ENCODE measurements at places on chromosomes 1 and 21.

DNA sequence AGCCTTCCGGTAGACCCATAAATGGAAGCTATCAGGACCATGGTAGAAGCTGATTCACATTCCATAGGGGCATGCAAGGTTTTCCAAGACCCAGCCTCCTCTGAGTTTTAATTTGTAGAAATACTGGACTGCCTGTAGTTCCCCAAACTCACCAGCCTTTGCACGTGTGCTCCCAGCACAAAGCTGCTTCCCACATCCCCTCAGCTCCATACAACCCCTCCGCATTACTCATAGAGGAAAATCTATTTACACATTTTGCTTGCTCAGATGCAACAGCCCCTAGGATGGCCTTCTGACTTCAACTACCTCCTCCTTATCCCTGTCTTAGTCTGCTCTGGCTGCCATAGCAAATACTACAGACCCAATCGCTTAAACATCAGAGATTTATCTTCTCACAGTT is 336.2 kb downstream of the SETD4 start:
- DNase-seq, result no peak

DNA sequence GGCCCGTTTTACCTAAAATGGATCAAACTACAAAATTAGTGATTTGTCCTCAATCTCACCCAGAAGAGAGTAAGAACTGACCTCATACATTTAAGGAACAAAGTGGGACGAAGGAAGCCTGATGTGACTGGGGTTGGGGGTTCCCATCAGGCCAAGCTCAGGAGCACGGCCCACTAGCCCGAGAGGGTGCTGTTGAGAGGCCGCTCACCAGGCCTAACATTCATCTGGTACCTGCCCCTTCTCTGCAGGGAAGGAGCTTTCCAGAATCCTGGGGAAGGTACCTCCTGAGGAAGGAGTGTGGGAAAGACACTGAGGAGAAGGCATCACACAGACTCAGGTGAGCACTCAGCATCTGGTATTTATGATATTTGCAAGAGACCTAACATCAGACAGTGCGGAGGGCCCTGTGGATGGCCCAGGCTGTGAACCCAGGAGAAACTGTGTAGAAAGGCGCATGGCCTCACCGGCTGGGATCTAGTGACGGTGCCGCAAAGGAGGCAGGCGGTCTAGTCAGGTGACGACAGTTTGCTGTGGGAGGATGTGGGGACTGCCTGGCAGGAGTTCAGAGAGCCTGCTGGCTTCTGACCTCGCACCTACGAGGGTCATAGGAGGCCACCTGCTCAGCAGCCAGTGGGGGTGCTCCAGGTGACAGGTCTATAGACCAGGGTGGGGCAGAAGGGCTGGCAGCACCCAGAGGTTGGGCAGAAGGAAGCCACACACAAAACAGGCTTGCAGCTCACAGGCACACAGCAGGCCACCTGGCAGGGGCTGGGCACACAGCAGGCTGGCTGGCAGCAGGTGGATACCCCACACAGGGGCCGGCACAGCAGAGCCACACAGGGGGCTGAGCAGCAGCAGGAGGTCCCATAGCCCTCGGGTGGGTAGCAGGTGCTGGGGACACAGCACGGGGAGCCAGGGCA is 543 bp downstream of the KRTAP12-4 start:
- DNase-seq, result peak; percentile 91

DNA sequence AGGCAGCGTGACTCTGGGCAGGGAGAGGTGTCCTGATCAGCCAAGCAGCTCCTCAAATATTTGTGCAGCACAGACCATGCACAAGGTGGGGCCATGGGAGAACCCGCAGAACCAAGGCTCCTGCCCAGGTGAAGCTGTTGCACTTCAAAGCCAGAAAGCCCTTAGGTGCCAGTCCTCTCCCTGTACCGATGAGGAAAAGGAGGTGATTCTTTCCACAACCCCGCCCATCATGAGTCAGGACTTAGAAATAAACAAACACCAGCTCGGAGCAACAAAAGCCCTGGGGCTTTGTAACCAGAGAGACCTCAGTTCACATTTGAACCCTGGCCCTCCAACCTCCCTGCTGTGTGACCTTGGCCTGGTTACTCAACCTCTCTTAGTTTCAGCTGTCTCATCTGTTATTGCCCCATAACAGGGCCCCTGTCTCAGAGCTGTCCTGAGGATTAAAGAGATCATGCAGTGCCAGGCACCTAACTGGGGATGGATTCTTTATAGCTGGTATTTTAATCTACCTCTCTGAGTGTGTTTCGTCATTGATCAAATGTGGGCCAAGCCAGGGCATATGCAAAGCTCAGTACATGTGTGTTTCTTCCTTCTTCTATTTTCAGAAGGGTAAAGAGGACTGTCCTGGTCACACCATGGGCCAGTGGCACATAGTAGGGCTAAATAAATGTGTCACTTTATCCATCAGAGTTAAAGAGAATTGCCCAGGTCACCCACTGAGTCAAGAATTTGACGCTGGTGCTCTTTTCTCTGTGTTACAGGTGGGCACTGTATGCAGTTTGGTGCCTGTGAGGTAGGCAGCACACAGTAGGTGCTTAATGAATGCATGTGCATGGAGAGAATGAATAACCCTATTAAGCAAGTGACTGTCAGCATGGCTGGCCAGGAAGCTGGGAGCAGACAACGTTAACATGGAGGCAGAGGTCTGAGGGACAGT is 1.4 kb downstream of the LDLRAD1 start:
- DNase-seq, result peak; percentile 34

GRCh38 chr1:96995351-96995750 is 273.8 kb downstream of the PTBP2 start:
- no peak for DNase-seq

DNA sequence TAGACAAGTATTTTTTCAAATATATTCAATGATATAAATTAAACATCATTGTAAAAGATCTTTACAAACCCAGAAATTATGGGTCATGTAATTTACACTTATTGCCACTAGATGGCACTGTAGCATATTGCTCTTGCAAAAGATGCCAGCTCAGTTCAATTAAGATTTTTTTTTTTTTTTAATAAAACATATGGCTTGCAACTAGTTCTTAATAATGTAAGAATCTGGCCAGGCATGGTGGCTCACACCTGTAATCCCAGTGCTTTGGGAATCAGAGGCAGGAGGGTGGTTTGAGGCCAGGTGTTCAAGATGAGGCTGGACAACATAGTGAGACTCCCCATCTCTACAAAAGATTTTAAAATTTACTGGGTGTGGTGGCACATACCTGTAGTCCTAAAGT is 49.4 kb upstream of the DESI2 start:
- peak; percentile 22 for DNase-seq

DNA sequence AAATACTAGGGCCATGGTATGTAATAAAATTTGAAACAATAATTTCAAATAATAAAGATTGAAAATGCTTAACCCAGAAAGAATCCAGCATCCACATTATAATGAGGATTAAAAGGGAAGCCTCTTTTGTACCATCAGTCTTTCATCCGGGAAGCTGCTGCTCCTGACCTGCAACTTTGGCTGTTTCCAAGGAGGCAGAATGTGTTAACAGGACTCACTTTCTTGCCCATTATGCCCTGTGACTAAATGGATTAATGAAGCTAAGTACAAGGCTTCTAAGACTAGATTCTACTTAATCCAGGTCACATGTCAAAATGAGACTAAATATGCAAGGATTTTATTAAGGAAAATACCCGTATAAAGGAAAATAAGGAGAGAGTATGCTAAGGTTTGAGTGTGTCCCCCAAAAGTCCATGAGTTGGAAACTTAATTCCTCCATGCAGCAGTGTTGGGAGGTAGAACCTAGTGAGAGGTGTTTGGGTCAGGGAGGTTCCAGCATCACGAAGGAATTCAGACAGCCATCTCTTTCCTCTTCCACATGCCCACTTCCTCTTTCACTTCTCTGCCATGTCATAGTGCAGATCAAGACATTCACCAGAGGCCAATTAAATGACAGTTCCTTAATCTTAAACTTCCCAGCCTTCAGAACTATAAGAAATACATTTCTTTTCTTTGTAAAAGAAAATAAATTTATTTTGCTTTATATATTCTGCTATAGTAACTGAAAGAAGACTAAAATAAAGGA is 27.7 kb downstream of the FMO2 start:
- no peak for DNase-seq

- DNase-seq, result no peak
Measured at GRCh38 chr1:217661407-217661806, 30.3 kb downstream of the SPATA17 start.

DNA sequence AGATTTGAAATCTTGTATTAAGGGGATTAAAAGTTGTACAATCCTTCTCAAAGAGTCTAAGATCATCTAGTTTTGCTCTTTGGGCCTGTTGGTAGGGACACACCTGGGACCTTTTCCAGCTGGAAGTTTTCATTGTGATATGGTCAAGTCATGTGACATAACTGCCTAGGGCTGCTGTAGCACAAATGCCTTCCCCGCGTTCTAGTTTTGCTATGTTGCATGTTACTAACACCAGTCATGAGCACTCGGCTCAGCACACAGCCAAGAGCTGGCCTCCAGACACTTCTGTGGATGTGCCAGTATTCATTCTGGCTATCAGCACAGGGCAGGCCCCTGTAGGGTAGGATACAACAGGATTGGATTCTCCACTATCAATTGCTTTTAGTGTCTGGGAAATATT is 14.6 kb upstream of the FLG2 start:
- DNase-seq, result no peak

DNA sequence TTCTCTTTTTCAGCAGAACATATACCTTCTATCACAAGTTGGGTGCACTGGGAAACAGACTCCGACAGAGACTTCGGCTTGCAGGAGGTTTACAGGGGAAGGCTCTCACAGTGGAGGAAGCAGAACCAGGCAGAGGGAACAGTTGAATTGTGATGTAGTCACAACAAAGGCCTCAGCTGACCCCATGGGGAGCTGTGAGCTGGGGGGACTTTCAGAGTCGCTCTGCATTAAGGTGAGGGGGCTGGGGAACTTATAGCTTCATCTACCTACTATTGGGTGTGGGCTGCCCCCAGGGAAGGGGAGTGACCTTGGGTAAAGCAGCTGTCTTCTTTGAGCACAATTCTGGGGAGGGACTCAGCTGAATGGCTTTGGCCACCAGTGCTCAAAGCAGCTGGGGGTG is 94.9 kb upstream of the POU3F1 start:
- no peak for DNase-seq

DNA sequence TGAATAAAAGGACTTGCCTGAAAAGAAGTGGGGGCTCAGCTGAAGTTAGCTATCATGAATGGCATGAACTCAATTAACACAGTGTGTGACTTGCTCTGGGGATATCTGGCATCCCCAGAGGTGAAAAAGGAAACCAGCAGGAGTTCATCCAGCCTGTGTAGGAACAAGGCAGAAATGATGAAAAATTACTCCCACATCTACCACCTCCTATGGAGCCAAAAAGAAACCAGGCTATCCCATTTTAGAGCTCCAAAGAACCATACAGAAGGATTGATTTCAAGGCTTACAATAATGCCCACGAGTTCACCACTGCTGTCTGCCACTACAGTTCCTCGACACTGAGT is 25.3 kb downstream of the TP53BP2 start:
- DNase-seq, result no peak

GRCh38 chr1:10168912-10169514 is 41.4 kb upstream of the KIF1B start:
- DNase-seq, result no peak

GRCh38 chr21:33914188-33914587 is 1.4 kb downstream of the ATP5PO start:
- DNase-seq, result no peak

GRCh38 chr1:39733161-39733560 is 5.5 kb upstream of the PPIE start:
- no peak for DNase-seq

- no peak for DNase-seq
Measured at GRCh38 chr1:151352021-151352718, 5.1 kb upstream of the RFX5 start.

- no peak for DNase-seq
Measured at GRCh38 chr1:248696774-248697173, 5.8 kb downstream of the OR14I1 start.

GRCh38 chr1:220751111-220751510 is 3.0 kb downstream of the MTARC2 start:
- DNase-seq, result no peak

GRCh38 chr1:197150336-197151005 is 4.0 kb upstream of the ASPM start:
- no peak for DNase-seq

DNA sequence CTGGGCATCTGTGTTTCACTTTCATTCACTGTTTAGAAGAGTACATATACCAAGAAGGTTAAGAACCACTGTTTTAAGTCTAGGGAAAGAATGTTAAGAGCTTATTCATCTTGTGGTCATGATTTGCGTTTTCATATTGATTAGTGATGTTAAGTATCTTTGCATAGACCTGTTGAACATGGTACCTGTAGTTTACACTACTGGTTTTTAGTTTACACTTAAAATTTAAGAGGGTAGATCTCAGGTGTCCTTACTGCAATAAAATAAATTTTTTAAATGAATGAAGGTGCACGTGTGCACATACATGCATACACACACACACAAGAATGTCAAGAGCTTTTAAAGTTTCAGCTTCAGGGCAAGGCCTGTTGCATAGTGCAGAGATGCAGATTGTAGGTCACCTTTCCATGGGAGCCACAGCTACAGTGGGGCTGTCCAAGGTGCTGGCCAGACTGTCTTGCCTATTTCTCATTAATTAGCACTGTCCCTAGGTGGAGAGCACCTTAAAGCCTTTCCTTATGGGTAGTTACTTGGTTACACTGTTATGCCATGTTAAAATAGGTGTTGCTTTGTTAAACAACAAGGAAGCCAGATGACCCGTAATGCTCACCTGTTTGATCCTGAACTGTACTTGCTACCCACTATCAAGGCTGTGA is 543.0 kb upstream of the DAB1 start:
- DNase-seq, result no peak

DNA sequence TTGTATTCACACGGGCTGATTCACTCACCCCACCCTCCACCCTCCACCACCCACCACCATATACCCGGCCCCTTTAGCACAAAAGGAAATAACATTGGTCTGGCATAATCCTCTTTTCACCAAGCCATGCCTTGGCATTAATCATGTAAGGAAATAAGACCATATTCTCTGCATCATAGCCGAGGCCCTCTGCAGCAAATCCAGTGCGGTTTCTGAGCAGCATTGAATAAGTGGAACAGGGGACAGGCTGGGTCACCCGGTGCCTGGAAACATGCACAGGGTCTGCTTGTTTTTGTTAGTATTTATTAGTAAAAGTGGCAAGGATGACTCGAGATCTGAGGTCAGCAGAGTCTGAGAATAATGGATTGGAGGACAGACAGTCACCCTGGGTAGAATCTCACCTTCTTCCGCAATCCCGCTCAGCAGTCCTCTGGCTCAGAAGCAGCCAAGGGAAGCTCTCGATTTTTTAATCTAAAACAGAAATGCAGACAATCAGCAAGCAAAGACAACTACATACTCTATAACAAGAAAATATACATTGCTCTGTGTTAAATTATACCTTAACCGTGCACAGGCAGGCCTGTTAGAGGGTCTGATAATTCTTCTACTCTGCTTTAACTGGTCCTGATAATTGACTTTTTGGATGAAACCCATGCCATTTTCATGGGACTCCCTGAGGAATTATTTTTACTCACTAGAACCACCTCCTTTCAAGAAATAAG is 52.4 kb upstream of the CDC42BPA start:
- no peak for DNase-seq

DNA sequence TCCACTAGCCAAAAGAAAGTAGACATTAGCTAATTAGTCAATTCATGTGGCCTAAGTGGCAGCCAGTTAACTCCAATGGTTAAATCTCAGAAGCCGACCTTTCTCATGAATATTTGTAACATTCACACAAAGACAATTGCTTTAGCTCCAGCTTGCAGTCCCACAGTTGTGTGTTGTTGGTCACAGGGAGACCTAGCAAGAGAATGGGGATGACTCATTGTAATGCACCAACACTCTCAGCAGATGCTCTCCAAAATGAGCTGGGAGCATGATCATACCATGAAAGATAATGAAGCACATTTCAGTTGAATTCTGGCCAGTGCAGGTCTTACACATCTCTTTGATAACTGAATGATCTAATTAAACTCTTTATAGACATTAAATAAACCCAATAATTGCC is 160.4 kb downstream of the HLX start:
- no peak for DNase-seq
